ENCODE measurements at places on chromosomes 5 and 9.

DNA sequence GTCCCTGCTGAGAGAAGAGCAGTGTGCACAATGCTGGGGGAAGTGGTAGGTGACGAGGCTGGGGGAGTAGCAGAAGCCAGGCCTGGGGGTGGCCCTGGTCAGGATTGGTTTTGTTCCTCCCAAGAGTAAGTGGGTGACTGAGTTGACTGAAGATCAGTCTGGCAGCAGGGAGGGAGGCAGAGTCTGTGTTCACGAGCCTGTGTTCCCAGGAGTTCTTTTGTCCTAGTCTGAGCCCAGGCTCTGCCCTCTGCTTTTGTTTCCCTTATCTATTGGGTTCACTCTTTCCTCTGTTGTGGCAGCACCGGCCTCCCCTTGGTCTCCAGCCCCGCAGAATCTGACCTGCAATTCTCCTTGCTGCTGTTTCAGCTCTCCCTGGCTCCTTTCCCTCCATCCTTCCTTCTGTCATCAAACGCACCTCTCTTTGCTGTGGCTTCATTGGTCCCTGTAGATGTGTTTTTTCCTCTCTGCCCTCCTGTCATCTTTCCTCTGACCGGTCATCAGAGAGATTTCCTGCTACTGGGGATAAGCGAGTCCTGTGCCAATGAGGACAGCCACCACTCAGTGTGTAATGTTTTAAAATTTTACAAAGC, 607.4 kb downstream of the KIF4B start:
- no peak overlapping the region for H3K4me3 ChIP-seq
- no peak overlapping the region for H3K27ac ChIP-seq
- DNase-seq = no peak

GRCh38 chr5:170523142-170523551, 19.3 kb downstream of the KCNIP1 start:
- H3K4me3 ChIP-seq = no peak overlapping the region
- H3K4me1 ChIP-seq = peaks cover 4% of the 10 kb centered on the region
- no peak for DNase-seq
- H3K27ac ChIP-seq = no peak overlapping the region

GRCh38 chr9:137150617-137151457, 11.9 kb downstream of the GRIN1 start:
- no peak overlapping the region for H3K4me3 ChIP-seq
- no peaks in the 10 kb centered on the region for H3K36me3 ChIP-seq
- no peaks in the 10 kb centered on the region for H3K27me3 ChIP-seq
- DNase-seq = no peak

GRCh38 chr5:92041911-92042660, 659.0 kb upstream of the ARRDC3 start:
- H3K4me1 ChIP-seq = no peaks in the 10 kb centered on the region
- H3K36me3 ChIP-seq = no peaks in the 10 kb centered on the region
- no peak for DNase-seq
- H3K27ac ChIP-seq = no peak overlapping the region
- no peak overlapping the region for H3K4me3 ChIP-seq

- no peaks in the 10 kb centered on the region for H3K27me3 ChIP-seq
- H3K27ac ChIP-seq = peak overlapping the region; percentile 15
- H3K4me1 ChIP-seq = peaks cover 10% of the 10 kb centered on the region
- no peaks in the 10 kb centered on the region for H3K36me3 ChIP-seq
- H3K4me3 ChIP-seq = no peak overlapping the region
Measured at GRCh38 chr5:96157077-96157780, 195.6 kb upstream of the ELL2 start.

- no peaks in the 10 kb centered on the region for H3K4me1 ChIP-seq
- no peaks in the 10 kb centered on the region for H3K36me3 ChIP-seq
- no peak overlapping the region for H3K27ac ChIP-seq
- no peak for DNase-seq
Measured at GRCh38 chr9:99516657-99517049, 294.6 kb downstream of the SEC61B start.

DNA sequence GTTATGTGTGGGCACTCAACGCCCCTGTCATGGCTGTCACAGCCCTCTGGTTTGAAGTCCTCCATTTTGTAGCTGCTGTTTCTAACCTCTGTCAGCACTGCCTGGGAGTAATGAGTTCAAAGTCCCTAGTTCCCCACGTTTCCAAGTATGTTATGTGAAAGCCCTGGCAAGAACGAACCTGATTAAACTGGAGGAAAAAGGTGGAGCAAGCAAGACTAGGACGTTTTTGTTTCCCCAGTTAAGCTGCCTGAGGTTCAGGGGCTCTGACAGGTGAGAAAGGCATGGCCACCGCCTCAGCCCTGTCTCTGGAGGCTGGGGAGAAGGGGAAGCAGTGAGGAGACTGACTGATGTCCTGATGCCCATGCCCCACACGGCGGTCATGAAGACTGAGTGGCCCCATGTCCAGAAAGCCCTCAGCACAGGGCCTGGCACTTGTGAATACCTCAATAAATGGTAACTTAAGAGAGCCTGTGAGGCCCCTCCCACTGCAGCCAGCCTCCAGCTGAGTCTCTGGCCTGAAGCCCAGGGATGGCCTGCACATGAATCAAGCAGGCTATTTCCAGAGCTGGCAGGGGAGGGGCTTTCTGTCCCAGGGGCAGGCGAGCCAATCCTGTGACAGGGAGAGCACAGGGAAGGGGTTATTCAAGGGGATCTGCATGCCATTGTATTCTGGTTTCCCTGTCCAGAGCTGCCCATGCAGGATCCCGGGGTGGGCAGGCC, 61.8 kb downstream of the PFDN1 start:
- no peaks in the 10 kb centered on the region for H3K36me3 ChIP-seq
- peaks cover 59% of the 10 kb centered on the region for H3K4me1 ChIP-seq
- H3K27me3 ChIP-seq = no peaks in the 10 kb centered on the region
- no peak overlapping the region for H3K4me3 ChIP-seq
- peak overlapping the region; percentile 77 for H3K27ac ChIP-seq

DNA sequence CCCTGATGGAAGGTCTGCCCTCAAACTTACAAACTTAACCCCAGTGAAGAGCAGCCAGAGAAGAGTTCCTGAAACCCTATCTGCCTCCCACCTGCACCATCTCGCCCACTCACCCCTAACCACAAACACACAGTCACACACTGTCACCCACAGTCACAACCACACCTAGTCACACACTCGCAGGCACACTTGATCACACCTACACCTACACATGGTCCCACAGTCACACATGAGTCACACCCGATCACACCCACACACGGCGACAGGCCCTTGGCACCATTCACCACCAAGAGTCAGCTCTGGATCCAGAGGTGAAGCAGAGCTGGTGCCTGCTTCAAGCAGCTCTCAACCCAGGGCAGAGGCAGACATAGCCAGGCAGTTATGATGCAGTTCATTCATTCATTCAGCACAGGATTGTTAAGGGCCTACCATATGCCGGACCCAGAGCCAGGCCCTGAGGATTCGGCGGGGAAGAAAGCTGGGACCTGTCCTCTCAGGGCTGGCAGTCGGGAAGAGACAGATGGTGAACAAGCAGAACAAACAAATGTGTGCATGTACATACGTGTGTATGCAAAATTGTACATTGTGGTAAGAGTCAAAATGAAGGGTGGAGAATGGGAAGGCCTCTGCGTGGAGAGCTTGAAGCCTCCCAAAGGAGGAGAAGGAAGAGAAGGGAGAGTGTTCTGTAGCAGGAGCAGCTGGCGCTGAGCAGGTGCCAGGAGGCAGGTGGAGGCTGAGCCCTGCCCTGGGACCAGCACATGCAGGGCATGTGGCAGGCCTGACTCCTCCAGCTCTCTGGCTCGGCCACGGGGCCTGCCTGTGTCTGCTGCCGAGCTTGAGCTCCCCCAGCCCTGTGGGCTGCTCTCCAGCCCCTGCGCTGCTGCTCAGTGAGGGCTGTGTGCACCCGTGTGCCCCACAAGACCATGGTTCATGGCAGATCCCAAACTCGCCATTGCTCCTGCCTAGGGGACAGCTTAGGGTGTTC, 6.4 kb downstream of the TSPAN17 start:
- H3K27ac ChIP-seq = peak overlapping the region; percentile 39
- no peak for DNase-seq
- peaks cover 24% of the 10 kb centered on the region for H3K4me1 ChIP-seq
- peaks cover 48% of the 10 kb centered on the region for H3K36me3 ChIP-seq

- no peaks in the 10 kb centered on the region for H3K4me1 ChIP-seq
- peaks cover 11% of the 10 kb centered on the region for H3K27me3 ChIP-seq
- no peak overlapping the region for H3K4me3 ChIP-seq
- no peak for DNase-seq
Measured at GRCh38 chr9:101791938-101792337, 53.5 kb upstream of the GRIN3A start.

- no peaks in the 10 kb centered on the region for H3K27me3 ChIP-seq
- H3K27ac ChIP-seq = no peak overlapping the region
- H3K4me1 ChIP-seq = peaks cover 4% of the 10 kb centered on the region
- H3K4me3 ChIP-seq = no peak overlapping the region
Measured at GRCh38 chr9:91582181-91582580, 158.5 kb upstream of the NFIL3 start.

GRCh38 chr9:12884736-12885395, 110.0 kb downstream of the LURAP1L start:
- no peaks in the 10 kb centered on the region for H3K36me3 ChIP-seq
- no peak overlapping the region for H3K27ac ChIP-seq
- no peaks in the 10 kb centered on the region for H3K4me1 ChIP-seq
- no peak overlapping the region for H3K4me3 ChIP-seq

GRCh38 chr5:138942861-138943260, 67.7 kb upstream of the LRRTM2 start:
- no peak overlapping the region for H3K4me3 ChIP-seq
- no peak for DNase-seq
- H3K27me3 ChIP-seq = no peaks in the 10 kb centered on the region
- H3K36me3 ChIP-seq = no peaks in the 10 kb centered on the region
- no peak overlapping the region for H3K27ac ChIP-seq

GRCh38 chr9:99432075-99432474, 210.0 kb downstream of the SEC61B start:
- H3K27ac ChIP-seq = no peak overlapping the region
- no peak overlapping the region for H3K4me3 ChIP-seq
- H3K4me1 ChIP-seq = peaks cover 13% of the 10 kb centered on the region
- DNase-seq = no peak

GRCh38 chr5:1639757-1640156, 116.0 kb upstream of the LPCAT1 start:
- no peaks in the 10 kb centered on the region for H3K36me3 ChIP-seq
- DNase-seq = no peak
- H3K4me3 ChIP-seq = no peak overlapping the region
- no peak overlapping the region for H3K27ac ChIP-seq
- H3K4me1 ChIP-seq = no peaks in the 10 kb centered on the region
- H3K27me3 ChIP-seq = peaks cover 11% of the 10 kb centered on the region

- DNase-seq = no peak
- no peaks in the 10 kb centered on the region for H3K27me3 ChIP-seq
- H3K27ac ChIP-seq = no peak overlapping the region
Measured at GRCh38 chr9:69899491-69899890, 78.9 kb downstream of the CFAP95 start.

DNA sequence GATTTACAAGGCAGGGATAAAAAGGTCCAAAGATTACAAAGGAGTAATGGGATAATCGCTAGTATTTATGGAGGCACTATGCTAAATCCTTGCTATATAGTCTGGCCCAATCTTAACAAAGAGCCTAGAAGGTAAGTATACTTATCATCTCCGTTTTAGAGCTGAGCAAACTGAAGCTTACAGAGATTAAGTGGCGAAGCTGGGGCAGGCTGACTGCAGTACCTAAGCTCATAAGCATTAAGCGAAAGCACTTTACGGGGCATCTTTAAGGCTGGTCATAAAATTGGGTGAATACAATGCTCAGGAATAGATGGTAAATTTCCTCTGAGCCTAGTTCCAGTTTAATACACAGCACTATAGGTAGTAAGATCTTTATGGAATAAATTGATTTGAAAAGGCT, 30.0 kb upstream of the ZNF366 start:
- no peak for DNase-seq
- no peaks in the 10 kb centered on the region for H3K27me3 ChIP-seq
- H3K36me3 ChIP-seq = no peaks in the 10 kb centered on the region
- no peaks in the 10 kb centered on the region for H3K4me1 ChIP-seq
- no peak overlapping the region for H3K27ac ChIP-seq
- no peak overlapping the region for H3K4me3 ChIP-seq

- H3K36me3 ChIP-seq = no peaks in the 10 kb centered on the region
- H3K4me3 ChIP-seq = no peak overlapping the region
- no peak for DNase-seq
- peaks cover 15% of the 10 kb centered on the region for H3K4me1 ChIP-seq
Measured at GRCh38 chr9:72650206-72650605, 128.8 kb downstream of the TMC1 start.

DNA sequence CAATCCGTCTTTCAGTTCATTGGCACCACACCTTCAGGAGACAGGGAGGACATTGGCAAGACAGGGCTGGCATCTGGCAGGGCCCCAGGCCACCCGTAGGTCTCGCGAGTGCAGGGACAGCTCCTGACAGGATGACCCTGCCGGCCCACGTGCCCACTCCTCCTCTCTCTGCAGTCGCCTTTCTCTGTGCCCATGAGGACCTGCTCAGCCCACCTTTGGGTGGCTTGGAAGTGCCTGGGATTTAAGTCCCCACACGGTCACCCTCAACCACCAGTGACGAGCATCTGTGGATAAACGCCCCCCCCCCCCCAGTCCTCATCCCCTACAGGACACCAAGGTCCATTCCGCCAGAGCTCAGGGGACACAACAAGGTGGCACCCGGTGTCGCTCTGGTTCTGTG, 4.1 kb downstream of the MRPL36 start:
- no peak overlapping the region for H3K27ac ChIP-seq
- H3K36me3 ChIP-seq = peaks cover 29% of the 10 kb centered on the region
- DNase-seq = no peak
- peaks cover 43% of the 10 kb centered on the region for H3K4me1 ChIP-seq
- no peak overlapping the region for H3K4me3 ChIP-seq

DNA sequence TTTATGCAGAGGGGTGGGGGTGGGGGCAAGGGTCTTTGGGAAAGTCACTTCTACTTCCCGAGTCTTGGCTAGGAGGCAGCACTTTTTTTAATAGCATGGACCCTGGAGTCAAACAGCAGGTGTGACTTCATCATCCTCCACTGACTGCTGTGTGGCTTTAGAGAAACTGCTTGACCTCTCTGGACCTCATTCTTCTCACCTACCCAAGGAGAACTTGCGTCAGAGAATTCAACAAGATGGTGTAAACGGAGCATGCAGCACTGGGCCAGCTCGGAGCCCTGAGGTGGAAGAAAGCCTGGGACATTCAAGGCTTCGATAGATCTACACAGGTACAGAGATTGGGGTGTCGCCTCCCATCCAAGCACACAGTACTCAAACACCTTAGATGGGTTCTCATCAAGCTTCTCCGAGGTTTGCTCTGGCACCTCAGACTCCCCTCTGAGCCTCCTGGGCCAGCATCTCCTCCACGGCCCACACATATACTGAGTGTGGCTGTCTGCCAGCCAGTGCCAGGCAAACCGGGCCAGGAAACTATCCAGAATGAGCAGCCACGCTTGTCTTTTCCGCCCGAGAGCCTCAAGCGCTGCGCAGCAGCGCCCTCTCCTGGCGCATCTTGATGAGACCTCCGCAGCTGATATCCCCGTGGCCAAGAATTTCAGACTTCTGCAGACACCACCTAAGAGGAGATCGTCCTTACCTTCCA, 4.6 kb upstream of the SLC25A48 start:
- no peak overlapping the region for H3K4me3 ChIP-seq
- H3K27me3 ChIP-seq = no peaks in the 10 kb centered on the region
- H3K4me1 ChIP-seq = peaks cover 4% of the 10 kb centered on the region
- no peaks in the 10 kb centered on the region for H3K36me3 ChIP-seq
- DNase-seq = no peak

- DNase-seq = no peak
- no peaks in the 10 kb centered on the region for H3K4me1 ChIP-seq
- no peaks in the 10 kb centered on the region for H3K27me3 ChIP-seq
- no peaks in the 10 kb centered on the region for H3K36me3 ChIP-seq
- H3K27ac ChIP-seq = no peak overlapping the region
- no peak overlapping the region for H3K4me3 ChIP-seq
Measured at GRCh38 chr5:73853091-73853490, 227.1 kb downstream of the ARHGEF28 start.

GRCh38 chr5:108529381-108529780, 147.5 kb upstream of the FBXL17 start:
- H3K36me3 ChIP-seq = no peaks in the 10 kb centered on the region
- H3K27ac ChIP-seq = no peak overlapping the region
- H3K27me3 ChIP-seq = no peaks in the 10 kb centered on the region
- no peak overlapping the region for H3K4me3 ChIP-seq
- H3K4me1 ChIP-seq = no peaks in the 10 kb centered on the region

Data from esophagus squamous epithelium (tissue), 5 donors.